GM23338 (cell line): ENCODE measurements at places on chromosomes 3 and 15.

DNA sequence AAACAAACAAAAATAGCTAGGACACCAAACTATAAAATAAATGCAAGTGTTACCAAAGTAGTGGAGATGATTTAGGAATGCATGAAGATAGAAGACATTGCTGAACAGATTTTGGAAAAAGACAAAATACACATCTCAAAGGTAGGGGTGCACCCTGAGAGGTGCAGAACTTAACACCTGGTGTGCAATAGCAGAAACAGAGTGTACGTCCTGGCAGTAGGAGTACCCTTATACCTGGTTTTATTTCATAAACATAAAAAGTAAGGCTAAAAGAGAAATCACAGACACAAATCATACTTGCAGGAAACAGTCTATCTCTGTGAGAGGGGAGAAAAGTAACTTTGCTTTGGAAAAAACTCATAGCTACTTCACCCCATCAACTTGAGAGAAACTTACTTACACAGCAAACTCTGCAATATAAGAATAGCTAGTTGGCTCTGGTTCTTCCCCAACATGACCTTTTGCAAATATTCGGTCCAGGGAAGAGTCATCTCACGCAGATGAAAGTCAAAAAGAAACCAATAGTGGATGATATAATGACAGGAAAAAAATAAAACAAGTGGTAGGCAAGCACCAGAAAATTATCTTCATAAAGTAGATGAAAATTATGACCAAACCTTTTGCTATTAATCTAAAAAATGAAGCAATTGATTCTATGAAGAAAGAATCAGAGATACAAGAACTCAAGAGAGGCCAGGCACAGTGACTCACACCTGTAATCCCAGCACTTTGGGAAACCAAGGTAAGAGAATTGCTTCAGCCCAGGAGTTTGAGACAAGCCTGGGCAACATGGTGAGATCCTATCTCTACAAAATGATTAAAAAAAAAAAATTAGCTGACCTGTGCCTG, 108.9 kb upstream of the BNIP2 start:
- no peak for DNase-seq

- DNase-seq = no peak
These were observed 245.0 kb downstream of the ZMAT3 start for GRCh38 chr3:178826435-178827123.

- no peak for DNase-seq
These were observed 200.7 kb downstream of the NAALADL2 start for GRCh38 chr3:175059788-175060187.

DNA sequence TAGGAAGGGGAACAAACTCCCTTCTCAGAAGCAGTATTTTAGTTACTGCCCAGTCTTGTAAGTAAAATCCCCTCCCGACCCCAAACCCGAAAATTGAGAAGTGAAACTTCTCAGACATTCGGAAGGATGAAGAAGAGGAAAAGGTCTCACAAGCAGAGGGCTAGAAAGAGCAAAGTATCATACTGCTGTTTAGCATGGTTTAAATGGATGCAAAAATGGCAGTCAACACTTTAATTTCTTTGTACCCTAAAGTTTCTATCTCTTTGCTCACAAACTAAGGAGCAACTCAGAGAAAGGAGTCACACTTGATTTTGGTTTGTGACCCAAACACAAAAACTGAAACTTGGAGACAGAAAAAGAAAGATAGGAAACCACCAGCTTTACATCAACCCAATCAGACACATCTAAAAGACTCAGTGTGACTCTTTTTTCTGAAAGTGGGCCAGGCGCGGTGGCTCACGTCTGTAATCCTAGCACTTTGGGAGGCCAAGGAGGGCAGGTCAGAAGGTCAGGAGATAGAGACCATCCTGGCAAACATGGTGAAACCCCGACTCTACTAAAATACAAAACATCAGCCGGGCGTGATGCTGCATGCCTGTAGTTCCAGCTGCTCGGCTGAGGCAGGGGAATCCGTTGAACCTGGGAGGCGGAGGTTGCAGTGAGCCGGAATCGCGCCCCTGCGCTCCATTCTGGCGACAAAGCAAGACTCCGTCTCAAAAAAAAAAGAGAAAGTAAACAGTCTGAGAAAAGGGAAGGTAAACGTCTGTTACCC, 63.2 kb upstream of the ATP11B start:
- no peak for DNase-seq
